ENCODE measurements at places on chromosomes 7 and 10. TPM values are rescaled to one million over a fixed set of nuclear protein-coding genes. Genes with fewer than 3 reads are reported as not detected.

The LIPN gene
- not detected for total RNA-seq

The PTPRN2 gene
- 2.3 TPM for total RNA-seq

The OR2A12 gene
- not detected for total RNA-seq

- DNase-seq, result no peak
Measured at GRCh38 chr10:603745-604144, 85.7 kb downstream of the DIP2C start.

DNA sequence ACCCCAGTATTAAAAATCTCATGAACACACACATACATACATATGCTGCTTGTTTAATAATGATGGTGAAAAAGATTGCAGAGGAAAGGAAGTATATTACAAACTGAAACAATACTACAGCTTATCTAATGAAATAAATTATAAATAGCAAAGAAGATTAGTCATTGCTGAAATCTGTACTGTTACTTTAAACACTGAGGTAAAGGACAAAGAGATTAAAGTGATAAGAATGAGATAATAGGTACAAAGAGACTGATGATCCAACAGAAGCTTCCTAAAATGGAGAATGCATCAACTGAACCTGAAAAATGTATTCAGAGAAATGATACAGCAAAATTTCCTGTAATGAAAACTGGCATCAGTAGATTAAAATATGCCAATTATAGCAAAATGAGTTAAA is 91.5 kb upstream of the KCND2 start:
- no peak for DNase-seq

DNA sequence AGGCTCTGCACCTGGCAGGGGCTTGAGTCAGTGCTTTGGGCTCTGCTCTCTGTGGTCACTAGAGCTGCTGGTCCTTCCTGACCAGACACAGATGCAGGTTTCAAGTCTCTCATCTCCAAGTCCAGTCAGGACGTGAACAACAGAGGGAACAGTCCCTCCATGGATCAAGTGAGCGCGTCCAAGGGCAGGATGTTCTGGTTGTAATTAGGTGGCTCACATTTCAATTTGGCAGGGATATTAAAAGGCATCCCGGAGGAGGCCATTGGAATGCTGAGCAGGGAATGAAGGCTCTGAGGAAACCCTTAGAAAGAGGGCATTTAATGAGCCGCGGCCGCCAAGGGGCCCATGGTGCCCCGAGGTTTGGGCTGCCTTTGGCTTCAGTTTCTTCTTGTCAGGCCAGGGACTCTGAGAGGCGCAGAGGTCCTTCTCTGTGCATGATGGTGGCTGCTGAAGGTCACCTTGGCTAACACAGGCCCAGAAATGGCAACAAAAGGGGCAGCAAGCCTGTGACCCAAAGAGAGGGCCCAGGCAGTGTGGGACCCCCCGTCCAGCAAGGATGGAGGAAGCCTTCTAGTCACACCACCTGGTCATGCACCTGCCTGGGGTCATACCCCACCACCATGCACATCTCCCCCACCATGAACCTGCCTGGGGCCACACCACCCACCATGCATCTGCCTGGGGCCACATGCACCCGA is 30.7 kb upstream of the INPP5A start:
- no peak for DNase-seq

DNA sequence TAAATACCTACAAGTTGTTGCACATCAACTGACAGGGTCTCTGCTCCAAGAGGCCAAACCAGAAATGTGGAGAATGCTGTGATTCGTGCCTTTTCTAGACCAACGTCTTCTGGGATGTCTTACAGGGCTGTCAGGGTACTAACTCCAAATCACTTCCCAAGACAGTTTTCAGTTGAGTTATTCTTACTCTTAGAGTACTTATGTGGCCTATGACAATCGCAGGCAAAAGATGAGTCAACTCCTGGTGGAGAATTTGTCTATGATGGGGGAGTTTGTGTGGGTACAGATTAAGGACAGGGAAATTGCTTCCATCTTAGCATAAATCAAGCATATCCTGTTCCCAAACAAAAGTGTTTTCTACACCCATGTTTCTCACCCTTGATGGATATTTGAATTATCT is 734.8 kb downstream of the TNS3 start:
- DNase-seq, result no peak

DNA sequence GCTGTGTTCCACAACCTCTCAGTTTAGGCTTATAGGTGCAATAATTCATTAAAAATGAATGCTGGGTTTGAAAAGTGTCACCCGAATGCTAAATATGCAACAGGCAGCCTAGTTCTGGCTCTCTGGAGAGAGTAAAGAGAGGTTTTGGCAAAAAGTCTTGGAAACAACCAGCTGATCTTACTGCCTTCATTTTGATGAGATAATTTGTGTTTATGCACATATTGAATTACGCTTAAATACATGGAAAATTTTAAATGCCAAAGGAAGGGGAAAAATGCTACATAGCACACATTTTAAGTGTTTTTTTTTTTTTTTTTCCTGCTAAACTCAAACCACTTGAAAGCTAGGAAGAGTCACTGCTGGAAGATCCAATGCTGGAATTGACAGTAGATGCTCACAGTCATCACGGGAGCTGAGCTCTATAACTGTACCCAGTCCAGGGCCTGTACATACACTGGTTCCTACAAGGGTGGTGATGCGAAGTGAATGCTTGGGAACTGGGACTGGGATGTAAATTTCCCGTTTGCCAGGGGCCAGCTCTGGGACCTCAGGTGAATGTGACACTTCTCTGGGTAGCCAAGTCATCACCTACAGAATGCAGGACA is 151.5 kb downstream of the PFKFB3 start:
- no peak for DNase-seq

DNA sequence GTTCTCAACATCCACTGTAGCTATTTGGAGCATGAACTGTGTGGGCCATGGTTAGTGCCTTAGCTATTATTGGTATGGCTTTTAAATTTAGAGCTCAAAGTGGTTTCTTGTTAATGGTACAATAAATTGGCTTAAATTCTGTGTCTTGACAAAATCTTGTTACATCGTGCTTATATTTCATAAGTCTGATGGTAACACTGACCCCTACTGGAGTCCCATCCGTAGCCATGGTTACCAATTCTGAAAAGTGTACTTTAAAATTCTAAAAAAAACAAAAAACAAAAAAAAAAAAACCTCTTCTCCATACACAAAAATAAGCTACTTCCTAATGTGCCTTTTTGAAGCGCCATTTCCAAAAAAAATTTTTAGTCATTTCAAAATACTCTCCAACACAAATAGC is 6.4 kb upstream of the RPP30 start:
- DNase-seq, result no peak

DNA sequence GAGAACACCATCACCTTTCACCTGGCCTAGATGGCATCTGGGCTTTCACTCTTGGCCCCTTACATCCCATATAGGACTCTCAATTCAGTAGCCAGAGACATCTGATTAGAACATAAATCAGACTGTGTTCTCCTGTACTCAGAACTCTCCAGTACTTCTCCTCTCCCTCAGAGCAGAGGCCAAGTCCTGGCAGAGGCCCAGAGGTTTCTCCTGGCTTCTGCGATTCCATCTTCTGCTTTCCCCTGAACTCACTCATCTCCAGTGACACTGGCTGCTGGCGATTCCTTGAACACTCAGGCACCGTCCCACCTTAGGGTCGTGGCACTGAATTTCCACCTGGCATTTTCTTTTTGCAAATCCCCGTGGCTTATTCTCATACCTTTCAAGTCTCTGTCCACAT is 4.9 kb upstream of the NEUROD6 start:
- no peak for DNase-seq
